Astrocyte of the spinal cord (primary cell): ENCODE measurements at places on chromosomes 11 and 22.

DNA sequence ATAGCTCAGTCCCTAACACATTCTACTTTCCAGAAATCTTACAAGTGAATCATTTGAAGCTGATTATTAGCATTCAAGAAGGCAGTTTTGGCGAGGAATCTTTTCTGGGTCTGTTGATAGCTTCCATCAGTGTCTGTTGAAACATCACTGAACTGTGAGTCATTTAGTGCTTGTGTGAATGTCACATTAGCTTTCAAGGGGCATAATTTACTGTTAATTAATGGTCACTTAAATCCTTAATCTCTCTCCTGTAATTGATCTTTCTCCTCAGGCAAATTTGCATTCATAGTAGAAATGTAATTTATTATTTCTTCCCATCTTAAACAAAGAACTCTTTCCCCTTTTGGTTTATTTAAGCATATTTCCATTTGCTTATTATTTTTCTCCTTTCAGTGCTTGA lies 2.6 kb downstream of the HTR3B start:
- no peak for DNase-seq

DNA sequence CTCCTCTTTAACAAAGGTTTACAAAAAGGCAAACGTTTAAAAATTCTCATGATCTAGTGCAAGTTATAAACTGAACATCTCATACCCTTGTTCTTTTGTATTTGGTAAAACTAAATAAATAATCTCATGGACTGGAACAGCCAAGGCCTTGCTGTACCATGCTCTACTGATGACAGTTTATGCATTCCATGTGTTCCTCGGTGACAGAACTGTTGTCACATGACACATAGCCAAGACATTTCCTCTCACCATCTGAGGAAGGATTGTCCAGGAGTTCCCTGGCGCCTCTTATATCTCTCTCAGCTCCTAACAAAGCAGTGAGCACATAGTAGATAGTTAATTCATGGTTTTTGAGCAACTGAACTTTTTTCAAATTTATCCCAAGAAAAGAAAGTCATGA lies 12.6 kb downstream of the CCDC83 start:
- DNase-seq = no peak

DNA sequence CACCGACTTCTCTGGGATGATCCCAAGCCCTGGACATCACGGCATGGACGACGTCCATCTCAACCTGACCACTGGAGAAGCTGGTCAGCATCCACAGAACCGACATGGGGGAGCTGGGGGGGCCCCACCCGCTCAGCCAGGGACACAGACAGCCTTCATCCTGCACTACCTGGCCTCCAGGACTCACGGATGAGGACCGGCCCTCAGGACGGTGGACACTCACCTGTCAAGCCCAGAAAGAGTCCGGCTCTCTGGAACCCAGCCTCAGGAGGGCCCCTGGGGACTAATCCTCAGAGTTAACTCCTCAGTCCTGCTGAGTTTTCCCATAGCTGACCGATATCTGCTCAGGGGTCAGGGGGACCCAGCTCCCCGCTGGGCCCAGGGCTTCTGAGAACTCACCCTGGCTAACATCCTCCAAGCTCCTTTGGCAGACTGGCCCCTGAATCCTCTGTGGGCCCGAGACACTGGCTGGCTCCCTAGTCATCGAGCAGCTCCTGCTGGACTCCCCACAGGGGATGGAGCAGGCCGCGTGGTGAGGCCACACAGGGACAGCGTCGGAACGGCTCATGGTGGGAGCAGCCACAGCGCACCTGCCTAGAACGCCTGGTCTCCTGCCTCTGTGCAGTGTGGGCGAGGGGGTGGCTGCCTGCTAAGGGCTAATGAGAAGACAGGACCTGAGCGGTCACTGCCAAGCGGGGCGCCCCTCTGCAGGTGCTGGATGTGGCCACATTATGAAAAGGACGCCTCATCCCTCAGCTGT lies 649.2 kb downstream of the BRD1 start:
- DNase-seq = no peak

- no peak for DNase-seq
Measured at GRCh38 chr11:72686639-72687220, 12.5 kb upstream of the PDE2A start.

GRCh38 chr22:29320546-29320945 lies 5.0 kb upstream of the RASL10A start:
- no peak for DNase-seq

DNA sequence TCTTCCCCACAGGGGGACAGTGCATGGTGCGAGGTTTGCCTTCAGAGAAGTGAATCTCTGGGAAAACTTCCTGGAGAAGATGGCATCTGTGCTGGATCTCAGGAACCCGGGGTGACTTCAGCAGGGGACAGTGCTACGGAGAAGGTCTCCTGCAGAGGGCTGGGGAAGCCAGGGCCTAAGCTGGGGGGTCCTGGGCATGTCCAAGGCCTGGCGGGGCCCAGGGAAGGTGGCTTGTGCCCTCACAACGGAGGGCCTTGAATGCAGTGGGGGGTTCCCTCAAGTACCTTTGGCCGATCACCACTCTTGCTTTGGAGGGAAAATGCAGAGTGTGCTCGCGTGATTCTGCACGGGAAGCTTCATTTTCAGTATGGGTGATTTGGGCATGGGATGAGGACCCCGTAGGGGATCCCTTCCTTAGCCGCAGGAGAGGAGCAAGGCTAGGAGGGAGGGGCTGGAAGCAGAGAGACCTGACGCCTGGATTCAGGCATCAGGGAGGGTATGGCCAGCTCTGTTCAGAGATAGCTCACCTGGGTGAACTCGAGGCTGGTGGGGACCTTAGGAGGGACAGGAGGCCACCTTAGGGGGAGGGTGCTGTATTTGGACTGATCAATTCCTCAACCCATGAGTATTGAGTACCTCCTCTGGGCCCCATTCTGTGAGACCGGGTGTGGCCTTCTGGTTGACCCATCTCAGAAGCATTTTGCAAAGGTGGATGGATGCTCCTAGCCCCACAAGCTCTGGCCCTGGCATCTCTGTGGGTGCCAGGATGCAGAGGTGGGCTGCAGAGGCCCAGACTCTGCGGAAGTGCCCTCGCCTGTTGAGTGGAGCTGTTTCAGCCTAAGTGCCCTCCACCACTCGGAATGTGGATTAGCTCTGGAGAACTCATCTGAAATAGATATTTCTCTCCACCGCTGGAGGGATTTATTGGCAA lies 529.4 kb downstream of the TBC1D22A start:
- no peak for DNase-seq

GRCh38 chr22:20205464-20205963 lies 54.7 kb upstream of the CCDC188 start:
- no peak for DNase-seq

GRCh38 chr11:69828276-69828970 lies 9.2 kb upstream of the FGF3 start:
- DNase-seq = no peak

DNA sequence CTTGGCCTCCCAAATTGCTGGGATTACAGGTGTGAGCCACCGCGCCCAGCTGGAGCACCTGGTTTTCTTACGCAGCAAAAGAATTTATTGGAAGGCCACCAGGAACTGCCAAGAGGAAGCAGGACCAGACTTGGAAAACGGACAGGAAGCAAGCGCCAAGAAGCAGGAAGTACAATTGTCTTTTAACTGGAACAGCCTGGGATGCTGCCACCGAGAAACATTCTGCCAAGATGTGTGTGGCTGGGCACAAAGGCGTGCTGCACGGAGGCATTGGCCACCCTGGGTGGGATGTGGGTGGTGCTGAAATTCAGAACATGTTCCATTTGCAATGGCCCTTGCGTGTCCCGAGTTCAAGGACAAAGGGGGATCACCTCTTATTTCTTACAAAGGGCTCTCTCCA lies 15.4 kb downstream of the SLC3A2 start:
- DNase-seq = no peak

DNA sequence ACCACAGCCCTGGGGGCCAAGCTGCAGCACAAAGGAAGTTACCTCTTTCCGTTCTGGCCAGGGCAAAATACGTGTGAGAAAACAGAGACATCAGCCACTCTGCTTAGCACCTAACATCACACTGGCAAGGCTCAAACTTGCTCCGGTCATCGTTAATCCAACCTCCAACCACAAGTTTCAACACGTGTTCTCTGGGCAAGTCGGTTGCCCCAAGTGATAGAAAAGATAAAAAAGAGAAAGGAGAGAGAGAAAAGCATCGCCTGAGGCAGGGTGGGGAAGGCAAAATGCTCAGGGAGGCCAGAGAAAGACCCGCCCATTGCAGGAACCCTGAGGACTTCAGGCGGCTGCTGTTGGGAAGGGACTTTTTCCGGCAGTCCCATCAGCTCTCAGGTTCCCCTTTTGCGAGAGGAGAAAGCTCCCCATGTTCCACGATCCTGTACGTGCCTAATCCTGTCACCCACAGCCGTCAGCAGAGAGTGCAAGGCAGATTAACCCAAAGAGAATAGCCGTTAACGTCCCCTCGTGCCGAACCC lies 18.5 kb upstream of the B4GALNT4 start:
- no peak for DNase-seq

DNA sequence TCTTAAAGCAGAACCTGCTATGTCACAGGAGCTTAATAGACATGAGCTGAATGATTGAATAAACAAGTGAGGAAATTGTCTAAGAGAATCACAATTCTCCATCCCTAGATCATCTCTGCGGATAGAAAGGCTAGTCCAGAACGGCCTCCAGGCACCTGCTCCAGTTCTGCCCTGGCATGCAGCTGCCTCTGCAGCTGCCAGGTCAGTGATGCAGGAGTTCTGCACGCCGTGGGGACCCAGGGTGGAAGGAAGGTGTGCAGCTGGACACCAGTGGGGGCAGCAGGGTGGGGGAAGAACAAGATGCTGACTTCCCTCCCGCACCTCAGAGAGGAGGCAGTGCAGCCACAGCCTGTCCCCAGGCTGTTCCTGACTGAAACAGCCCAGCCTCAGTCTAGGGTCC lies 192.1 kb upstream of the NCAM1 start:
- DNase-seq = no peak

- DNase-seq = peak; percentile 44
Measured at GRCh38 chr22:23248583-23248982, 68.3 kb downstream of the BCR start.

DNA sequence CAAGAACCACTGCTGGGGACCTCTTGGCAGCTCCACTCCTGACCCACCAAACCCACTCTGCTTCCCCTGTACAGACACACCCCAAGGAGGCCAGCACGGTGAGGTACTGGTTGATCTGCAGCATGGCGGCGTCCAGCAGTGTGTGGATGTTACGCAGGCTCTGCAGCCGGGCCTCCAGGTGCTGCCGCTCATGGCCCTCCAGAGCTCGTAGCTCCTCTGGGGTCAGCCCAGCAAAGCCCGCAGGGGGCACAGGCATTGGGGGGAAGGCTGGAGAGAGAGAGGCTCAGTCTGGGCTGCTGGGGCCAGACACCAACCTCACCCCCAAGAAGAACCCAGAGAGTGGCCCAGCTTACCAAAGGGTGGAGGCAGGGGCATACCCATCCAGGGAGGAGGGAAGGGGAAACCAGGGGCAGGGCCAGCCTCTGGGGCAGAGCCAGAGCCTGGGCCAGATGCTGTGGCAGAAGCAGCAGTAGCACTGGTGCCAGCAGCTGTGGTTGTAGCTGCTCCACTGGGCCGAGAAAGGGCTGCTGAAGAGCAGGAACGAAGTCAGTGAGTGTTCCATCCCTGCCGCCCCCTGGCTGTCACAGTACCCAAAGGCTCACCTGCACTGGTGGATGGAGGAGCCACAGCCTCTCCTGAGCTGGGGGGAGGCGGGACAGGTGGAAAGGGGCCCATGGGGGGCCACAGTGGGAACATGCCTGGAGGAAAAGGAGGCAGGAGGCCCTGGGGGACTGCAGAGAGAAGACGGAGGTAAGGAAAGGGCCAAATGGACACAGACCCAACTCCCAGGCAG lies 4.5 kb downstream of the SYVN1 start:
- no peak for DNase-seq

DNA sequence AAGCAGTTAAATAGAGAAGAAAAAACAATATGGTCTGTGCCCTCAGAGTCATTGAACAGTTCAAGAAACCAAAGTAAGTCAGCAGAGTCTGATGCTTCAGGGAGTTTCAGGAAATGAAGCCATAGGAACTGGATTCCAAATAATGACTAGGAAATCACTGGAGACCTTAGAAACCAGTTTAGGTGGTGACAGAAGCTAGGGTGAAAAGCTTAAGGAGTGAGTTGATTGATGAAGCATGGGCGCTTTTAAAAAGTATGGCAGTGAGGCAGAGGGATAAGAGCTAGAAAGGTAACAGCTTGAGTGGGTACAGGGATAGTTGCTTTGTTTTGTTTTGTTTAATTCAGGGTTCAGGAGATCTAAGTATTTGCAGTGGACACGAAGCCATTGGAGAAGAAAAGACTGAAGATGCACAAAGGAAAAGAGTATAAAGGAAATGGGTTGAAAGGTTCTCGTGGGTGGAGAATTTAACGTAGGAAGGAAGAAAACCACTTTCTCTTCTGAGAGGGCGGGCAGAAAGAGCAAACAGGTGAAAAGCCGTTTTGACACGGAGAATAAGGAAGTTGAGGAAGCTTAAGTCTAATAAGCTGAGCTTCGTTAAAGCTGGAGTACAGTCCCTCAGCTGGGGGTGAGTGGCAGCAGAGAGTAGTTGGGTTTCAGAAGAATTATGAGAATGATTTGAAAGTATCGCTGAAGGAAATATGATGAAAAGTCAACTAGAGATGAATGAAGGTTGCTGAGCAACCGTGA lies 14.8 kb downstream of the SGSM3 start:
- no peak for DNase-seq

GRCh38 chr11:112267188-112267591 lies 6.5 kb upstream of the PLET1 start:
- no peak for DNase-seq

- no peak for DNase-seq
Measured at GRCh38 chr22:23708270-23708669, 17.5 kb downstream of the RGL4 start.

- DNase-seq = peak; percentile 18
Measured at GRCh38 chr22:42651134-42651533, 1.9 kb upstream of the CYB5R3 start.

DNA sequence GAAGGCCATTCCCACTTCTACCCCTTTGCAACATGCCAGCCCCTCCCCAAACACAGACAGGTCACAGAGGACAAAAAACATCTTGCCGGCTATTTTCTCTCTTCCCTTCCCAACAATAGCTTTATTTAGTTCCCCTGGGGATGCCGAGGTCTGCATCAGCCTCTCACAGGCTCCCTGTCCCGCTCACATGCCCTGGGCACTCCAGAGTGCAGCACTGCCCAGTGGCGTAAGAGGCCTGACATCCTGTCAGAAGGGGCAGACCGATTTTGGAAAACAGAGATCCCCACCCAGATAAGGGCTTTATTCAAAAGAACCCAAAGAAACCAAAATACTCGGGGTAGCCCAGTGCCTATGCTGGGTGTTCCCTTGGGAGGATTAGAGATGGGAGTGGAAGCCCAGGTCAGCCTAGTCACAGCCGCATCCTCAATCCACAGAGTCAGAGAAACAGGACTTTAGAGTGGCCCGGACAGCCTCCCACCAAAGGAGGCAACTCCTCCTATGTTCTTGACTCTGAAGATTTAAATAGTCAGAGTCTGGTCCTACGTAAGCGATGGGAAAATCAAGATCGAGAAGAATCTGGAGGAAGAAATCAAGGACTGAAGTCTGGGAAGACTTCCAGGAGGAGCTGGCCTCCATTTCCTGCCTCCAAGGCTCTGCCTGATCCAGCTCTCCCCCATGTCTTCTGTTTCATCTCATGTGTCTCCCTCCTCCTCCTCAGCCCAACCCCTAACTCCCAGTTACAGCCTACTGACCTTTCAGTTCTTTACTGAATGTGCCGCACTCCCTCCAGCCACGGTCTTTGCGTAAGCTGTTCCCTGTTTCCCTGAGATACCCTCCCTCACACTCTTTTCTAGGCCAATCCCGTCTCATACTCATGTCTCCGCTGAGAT lies 129.3 kb downstream of the FBXO7 start:
- no peak for DNase-seq

- no peak for DNase-seq
Measured at GRCh38 chr11:72451831-72452376, 17.6 kb upstream of the CLPB start.

GRCh38 chr11:122158171-122158570 lies 42.2 kb upstream of the BLID start:
- DNase-seq = no peak
